Activated CD4-positive, alpha-beta T cell treated with anti-CD3 and anti-CD28 coated beads, Interleukin-2, amount 10 ng/mL, durations not matched to agents 24 days and 14 days (primary cell): ENCODE measurements at places on chromosomes 12 and 14. TPM values are rescaled to one million over a fixed set of nuclear protein-coding genes. Genes with fewer than 3 reads are reported as not detected.

DNA sequence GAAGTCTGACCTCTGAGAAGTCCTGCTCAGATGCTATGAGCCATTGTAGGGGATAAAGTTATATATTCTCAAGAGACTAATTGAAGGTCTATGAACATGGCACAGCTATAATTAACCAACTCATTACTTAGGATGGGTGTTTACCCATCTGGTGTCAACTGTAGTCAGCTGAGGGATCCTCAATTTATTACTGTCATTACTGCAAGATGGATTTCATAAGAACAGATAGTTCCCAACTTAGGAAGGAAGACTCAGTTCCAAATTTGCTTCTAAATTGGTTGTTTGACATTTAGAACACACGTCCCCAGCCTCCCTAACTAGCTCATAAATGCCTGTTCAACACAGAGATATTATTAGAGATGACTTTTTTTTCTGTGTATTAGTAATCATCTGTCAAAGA, 81.4 kb downstream of the FRMD6 start:
- DNase-seq, result no peak

GRCh38 chr12:29187756-29188155, 38.7 kb downstream of the FAR2 start:
- DNase-seq, result no peak

GLIPR1L1 gene
- total RNA-seq, result not detected in 2 replicates

DNA sequence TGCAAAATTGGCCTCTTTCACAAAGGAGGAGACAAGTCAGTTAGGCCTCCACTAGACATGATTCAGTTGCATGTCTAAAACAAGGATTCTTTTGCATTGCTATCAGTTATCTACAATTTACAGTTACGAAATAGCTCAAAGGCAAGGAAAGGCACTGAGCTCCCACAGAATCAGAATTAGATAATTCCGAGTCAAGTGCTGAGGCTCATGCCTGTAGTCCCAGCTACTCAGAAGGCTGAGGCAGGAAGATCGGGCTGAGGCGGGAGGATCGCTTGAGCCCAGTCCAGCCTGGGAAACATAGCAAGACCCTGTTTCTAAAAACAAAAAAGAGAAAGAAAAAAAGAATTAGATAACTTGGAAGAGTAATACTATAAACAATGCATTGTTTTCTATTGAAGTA, 12.3 kb upstream of the RTRAF start:
- no peak for DNase-seq

ARHGDIB gene
- 452 TPM in 2 replicates for total RNA-seq

DNA sequence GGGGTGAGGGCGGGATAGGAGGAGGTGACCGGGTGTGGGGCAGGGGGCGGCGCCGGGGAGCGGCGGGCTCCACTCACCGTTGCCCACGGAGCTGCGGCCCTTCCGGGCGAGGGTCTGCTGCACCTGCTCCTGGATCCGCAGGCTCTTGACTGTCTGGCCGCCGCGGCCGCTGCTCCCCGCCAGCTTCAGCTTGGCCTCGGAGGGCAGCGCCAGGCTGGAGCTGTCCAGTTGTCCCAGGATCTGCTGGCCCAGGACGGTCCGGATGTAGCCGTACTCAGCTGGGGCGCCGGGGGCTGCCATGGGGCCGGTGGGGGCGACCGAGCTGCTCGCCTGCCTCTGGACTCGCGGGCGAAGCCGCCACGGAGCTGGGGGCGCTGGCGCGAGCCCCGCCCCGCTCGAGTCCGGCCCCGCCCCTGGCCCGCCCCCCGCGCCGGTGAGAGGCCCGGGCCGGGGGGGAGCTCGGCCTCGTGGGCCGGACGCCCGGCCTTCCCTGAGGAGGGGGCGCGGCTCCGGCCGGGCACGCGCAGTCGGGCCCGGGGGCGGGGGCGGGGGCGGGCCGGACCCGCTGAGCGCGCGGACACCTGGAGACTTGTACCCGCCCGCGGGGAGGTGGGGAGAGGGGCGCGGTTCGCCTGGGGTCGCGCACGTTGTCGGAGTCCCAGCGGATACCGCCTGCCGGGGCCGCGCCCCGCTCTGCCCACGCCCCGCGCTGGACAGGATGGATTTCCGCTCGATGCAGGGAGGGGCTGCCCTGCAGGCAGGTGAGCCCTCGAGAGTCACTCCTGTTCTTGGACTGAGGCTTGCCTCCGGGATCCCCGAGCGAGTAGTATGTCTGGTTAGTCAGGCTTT, at the start of gene PKP2:
TSS of gene PKP2 (minus strand) at position 346 of the 849 bp plus-strand sequence. CDS start at position 300, 46 bp downstream.
- DNase-seq, result peak; percentile 63

GRCh38 chr14:100416921-100417860, 94.1 kb downstream of the SLC25A47 start:
- no peak for DNase-seq

TAS2R30 gene
- total RNA-seq, result 3.1 and 4.4 TPM in 2 replicates

TEX52 gene
- total RNA-seq, result 0.17 TPM in 1 of 2 replicates, not detected in the other

DNA sequence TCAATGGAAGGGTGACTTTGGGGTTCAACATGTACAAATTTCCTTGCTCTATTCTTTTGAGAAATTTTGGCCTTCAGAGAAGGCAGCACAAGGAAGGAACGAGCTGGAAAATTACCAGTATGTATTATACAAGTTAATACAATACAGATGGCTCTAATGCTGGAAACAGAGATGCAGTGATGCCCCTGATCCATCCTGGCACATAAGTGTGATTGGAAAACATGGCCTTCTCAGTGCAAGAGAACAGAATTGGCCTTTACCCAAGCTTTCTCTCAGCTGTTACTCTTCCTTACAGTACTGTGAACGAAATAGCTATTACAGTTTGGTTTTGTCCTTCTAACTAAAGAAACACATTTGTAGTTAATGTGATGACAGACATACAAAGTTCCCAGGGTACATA, 102.5 kb upstream of the GPHB5 start:
- DNase-seq, result no peak

MUCL1 gene
- total RNA-seq, result 0.54 and 0.84 TPM in 2 replicates

GRCh38 chr14:76385435-76385834, 9.5 kb downstream of the ESRRB start:
- no peak for DNase-seq
